EL (cell line): ENCODE measurements at places on chromosomes 1 and 21.
A peak's percentile ranks its signal among the peaks of the same experiment; 100 is the strongest.

- no peak for DNase-seq
Observed at GRCh38 chr1:63848733-63849132, 74.9 kb downstream of the ROR1 start.

DNA sequence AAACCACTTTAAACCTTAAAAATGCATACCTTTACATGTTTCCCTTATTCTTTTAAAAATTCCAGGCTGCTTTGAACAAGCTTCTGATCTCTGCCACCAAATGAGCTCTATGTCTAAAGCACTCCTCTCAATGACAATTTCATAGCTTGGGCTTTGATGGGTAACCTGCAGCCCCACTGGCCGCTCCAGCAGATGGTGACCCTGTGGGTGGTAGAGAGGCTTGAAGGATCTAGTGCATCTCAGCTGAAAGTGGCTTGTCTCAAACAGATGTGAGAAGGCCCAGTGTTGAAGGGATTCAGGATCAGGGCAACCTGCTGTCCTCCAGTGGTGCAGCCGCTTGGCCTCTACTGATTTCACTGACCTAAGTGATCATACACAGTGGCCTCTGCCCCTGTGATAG lies 84.7 kb upstream of the IRF2BP2 start:
- no peak for DNase-seq

- DNase-seq, result no peak
Observed at GRCh38 chr21:45251635-45252447, 35.9 kb downstream of the POFUT2 start.

- DNase-seq, result no peak
Observed at GRCh38 chr21:44050276-44050675, 38.2 kb downstream of the TRAPPC10 start.

DNA sequence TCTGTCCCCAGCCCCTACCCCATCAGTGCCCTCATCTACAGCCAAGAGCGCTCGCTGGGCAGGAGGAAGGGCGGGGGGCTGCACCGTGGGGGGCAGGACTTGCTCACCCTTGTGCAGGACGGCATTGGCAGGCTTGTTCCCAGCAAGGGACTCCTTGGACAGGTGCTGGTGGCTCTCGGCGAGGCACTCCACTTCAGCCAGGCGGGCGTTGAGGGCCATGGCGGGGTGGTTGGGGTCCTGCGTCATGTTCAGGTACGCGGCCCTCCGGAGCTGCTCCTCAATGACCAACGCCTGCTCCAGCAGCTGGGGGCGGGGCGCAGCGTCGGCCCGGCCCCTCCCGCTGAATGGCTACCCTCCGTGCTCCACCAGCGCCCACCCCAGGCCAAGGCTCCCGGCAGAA lies 64.0 kb downstream of the KCNAB2 start:
- no peak for DNase-seq

DNA sequence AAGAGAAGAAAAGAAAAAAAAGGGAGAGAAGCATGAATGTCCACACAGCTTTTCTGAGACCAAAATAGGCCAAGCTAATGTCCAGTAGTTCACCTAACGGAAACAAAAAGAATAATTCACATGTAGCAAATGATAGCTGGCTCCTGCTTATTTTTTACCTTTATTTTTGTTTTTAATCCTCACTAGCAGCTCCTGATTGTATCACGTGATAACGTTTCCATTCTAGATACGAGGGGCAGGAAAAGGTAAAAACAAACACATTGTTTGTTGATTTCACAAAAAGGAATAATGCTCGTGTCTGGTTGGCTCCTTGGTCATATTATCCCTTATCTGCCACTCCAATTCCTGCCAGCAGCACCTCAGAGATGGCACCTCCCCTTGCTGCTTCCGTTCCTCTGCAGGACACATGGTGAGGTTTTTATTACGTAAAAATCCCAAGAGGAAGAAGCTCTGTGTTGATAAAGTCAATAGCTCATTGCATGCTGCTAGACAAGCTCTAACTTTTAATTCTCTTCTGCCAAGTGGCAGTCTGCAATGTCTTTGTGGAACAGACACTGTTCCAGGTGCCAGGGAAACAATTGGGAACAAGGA lies 201.7 kb downstream of the CRB1 start:
- no peak for DNase-seq

DNA sequence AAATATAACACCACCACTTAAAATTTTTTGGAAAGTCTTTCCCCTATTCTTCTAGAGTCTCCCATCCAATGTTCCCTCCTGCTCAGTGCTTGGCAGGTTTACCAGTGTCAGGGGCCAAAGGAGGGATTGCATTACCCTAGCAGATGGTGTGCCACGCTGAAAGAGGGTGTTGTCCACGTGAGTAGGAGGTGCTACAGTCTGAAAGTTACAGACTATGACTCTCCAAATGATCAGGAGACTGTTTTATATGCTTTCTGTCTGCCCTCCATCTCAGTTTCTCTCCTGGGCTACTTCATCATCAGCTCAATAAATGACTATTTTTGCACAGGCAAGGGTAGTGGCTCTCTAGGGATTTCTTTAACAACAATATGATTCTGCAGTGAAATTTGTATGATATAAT lies 31.3 kb upstream of the ANGPTL7 start:
- peak; percentile 42 for DNase-seq

DNA sequence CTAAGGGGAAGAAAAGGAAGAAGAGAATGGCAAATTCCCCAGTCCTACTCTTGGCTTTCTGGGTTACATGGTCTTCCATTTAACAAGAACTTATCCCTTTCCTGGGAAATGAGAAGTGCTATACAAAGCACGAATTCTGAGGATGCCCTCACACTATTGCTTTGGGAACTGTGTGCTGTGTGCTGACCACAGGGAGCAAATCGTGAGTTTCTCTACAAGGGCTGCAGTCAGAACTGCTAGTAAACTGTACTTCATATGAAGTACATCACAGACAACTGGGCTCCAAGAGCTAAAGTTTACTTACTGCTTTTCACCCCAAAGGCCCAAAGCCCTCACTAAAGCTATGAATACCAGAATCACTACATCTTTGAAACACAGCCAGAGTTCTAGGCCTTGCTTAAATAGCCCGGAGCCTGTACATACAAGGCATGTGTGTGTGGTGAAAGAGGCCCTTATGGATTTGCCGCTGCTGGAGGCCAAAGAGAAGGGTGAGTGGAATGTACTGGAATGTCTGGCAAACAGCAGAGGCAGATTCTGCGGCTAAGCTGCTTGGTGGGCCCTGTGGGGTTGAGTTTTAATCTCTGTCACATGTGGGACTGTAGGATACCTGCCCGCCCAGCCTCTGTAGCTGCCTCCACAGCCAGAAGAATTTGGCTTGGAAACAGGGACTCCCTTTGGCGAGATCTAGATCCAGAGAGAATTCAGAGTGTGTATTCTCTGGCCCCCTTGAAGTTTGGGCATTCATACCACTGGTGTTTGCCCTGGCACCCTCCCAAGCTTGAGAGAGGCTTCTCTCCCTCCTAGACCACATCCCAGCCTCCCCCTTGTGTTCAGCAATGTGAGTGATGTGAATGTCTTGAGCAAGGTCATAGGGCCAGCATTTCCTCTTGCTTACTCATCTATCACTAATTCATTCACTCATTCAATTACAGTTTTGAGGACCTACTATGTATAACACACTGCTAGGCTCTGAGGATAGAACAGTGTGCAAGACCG lies 21.9 kb upstream of the TRIM67 start:
- DNase-seq, result peak; percentile 99

DNA sequence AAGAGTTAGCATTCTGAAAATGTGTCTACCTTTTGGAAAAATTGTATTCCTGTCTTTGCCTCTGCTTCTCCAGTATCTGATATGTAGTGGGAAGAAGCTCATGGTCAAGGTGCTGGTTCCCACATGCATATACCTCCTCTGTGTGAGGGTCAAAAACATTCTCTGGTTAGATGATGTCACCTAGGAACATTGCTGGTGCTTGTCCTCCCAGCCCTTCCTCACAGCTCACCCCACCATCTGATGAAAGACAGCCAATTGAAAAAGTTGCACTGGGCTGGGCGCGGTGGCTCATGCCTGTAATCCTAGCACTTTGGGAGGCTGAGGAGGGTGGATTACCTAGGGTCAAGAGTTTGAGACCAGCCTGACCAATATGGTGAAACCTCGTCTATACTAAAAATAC lies 154.4 kb downstream of the NR5A2 start:
- no peak for DNase-seq

DNA sequence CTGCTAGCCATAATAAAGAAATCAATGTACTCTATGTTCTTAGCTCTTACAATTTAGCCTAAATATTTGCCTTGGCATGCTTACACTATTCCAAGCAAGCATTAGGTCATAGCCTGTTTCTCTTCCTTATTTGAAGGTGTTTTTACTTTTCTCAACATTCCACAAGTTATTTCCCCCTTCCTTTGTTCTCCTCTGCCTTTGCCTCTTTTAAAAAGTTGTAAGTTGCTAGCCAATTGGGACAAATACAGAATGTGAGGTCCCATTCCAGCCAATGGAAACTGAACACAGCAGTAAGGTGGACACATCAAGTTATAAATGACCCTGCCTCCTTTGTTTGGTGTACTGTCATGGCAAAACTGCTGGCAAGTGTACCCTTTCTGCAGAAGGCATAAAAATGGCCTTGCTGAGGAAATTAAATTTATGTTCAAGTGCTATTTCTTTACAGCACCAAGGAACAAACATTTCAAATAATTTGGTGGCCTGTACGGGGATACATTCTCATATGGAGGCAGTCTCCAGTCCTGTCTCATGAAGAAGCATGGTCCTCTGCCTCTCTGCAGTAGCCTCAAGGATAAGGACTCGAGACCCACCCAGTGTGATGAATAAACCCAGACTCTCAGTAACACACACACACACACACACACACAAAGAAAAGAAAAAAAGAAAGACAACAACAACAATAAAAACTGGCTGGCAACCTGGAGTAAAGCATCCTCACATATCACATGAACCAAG lies 28.8 kb upstream of the FMO1 start:
- DNase-seq, result peak; percentile 36

GRCh38 chr1:152018537-152018936 lies 18.3 kb downstream of the S100A11 start:
- DNase-seq, result peak; percentile 24

DNA sequence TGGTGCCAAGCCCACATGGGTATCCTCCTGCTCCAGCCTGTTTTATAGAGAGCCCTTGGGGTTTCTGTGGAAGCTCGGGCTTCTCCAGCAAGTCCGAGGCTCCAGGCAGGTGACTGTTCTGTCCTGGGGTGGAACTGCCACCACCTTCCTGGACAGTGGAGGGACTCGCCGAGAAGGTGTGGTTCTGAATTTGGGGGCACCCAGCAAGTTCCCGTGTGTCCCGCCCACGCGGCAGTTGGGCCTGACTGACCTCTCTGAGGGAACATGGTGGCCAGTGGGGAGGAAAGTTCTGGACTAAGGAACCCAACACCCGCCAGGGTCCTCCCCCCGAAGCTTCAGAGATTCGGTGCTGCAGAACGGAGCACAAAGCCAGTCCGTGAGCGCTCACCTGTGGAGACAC lies 158.1 kb upstream of the C1orf174 start:
- no peak for DNase-seq

DNA sequence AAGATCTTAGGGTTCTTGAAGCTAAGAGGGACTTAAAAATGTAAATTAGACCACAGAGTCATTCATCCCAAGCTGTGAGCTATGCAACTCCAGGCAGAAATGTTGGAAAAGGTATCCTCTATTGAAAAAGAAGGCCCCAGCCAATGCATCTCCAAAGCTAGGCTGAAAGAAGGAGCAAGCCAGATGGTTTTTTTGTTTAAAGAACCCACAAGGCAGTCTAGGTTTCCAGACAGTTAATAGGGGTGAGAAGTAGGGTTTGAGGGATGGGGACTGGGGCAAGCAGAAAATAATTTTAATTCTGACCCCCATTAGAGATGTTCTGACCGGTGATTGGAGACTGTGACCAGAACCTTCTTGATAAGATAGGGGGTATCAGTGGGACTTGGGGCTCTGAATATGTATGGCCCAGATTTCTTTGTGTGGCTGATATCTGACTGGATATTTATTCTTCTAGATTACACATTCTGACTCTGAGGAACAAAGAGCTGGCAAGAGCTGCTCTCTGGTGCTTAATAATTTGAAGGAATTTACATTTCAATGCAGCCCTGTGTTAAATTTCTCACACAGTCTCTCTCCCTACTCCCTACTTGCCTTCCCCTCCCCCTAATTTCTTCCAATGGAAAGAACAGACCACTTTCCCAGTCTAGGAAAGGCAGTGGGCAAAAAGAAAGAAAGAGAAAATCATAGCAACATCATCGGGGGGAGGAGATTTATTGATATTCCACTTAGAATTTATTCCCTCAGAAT lies 104.9 kb downstream of the NUF2 start:
- no peak for DNase-seq

- DNase-seq, result no peak
Observed at GRCh38 chr1:244664353-244664752, 11.4 kb downstream of the DESI2 start.

DNA sequence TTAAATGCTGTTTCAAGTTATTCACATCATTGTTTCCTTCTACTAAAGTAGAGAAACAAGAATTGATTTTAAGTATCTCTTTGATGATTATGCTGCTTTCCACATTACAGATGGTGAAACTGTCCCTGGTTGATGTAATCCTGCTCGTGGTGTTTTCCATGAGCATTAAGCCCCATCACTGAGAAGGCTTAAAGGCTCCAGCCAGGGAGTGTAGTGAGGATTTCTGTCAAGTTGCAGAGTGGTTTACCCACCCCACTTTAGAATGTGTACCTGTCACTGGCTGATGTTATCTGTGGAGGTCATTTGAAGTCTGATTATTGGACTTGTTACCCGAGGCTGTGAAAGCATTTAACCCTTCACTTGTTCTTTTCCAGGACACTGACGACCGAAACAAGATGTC lies 12.9 kb downstream of the CERS2 start:
- DNase-seq, result no peak

DNA sequence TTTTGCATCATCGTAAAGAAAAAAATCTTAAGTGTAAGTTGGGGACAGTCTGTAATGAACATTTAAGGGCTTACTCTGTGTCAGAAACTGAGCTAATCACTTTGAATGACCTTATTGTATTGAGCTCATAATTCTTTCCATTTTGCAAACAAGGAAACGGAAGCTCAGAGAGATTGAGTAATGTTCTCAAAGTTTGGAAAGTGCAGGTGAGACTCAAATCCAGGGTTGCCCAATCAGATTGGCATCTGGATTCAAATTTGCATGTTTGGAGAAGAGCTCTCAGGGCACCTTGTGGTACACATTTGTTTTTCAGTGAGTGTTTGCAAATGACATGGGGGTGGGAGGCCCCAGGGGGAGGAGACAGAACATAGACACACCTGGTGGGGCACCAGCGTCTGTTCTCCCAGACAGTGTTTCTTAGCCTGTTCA lies 8.0 kb downstream of the ALPL start:
- no peak for DNase-seq

DNA sequence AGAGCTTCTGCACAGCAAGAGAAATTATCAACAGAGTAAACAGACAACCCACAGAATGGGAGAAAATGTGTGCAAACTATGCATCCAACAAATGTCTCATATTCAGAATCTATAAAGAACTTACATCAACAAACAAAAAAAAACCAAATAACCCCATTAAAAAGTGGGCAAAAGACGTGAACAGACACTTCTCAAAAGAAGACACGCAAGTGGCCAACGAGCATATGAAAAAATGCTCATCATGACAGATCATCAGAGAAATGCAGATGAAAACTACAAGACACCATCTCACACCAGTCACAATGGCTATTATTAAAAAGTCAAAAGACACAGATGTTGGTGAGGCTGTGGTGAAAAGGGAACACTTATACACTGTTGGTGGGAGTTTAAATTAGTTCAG lies 257.0 kb downstream of the GRIK1 start:
- no peak for DNase-seq
